ENCODE measurements at places on chromosomes 1 and 21. TPM values are rescaled to one million over a fixed set of nuclear protein-coding genes. Genes with fewer than 3 reads are reported as not detected.

Gene KCNK1
- 10.3 TPM for total RNA-seq

Gene S100A7
- not detected for total RNA-seq

DNA sequence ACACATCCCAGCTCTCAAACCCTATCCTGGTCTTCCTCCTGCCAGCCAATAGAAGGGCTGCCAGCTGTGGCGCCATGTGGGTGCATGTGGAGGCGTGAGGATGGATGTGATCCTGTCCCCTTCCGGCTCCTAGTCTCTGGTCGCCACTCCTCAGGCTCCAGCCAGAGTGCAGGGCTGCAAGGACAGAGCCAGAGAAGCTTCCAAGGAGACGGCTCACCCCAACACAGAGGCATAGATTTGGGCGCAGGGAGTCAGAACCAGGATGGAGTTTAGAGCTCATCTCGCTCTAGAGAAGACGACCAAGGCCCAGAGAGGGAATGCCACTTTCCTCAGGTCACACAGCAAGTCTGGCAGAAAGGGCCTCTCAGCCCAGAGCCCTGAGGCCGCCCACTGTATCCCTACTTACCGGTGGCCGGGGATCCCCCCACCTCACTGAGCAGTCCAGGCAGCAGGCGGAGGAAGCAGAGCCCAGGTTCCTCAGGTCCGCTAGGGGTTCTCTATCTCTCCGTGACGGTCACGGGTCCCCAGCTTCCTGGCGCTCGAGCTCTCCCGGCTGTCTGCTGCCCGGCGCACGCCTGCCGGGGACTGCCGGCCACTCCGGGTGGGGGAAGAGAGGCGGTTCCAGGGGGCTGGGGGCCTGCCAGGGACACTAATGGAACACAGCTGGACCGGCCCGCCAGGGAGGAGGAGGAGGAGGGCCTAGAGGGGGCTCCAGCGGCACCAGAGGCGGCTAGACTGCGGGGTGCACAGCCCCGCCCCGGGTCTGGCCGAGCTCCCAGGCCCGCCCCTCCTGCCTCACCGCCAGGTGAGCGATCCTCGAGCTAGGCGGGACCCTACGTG lies at the start of gene COL16A1:
Gene COL16A1, minus strand, starts transcription at position 587 of the 840 bp plus-strand sequence. CDS start 1,824 bp downstream, outside the sequence.
- DNase-seq: peak; percentile 88

DNA sequence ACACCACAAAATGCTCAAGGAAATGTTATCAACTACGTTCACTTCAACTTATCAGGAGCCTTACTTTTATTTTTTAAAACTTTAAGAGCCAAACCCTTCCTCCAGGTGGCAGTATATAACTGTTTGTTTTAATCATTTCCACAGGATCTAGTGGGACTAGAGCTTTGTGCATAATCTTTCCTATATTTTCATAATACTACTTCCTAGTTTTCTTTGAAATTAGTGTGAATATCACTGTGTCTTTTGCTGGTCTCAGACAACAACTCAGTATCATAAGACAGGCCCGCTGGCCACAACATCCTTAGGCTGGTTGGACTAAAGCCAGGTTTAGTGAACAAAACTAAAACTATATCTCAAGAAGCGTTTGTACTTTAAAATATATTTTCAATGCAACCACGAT lies 145.5 kb downstream of the TIAM1 start:
- DNase-seq: no peak

Gene MAN1C1
- 16.7 TPM for total RNA-seq

Gene SPRR1A
- not detected for total RNA-seq

GRCh38 chr21:25402134-25402961 lies 204.9 kb downstream of the MRPL39 start:
- no peak for DNase-seq

Gene NBPF11
- total RNA-seq: 3.0 TPM

- DNase-seq: peak; percentile 33
These were observed 237.8 kb downstream of the TRABD2B start for GRCh38 chr1:47759251-47759935.

DNA sequence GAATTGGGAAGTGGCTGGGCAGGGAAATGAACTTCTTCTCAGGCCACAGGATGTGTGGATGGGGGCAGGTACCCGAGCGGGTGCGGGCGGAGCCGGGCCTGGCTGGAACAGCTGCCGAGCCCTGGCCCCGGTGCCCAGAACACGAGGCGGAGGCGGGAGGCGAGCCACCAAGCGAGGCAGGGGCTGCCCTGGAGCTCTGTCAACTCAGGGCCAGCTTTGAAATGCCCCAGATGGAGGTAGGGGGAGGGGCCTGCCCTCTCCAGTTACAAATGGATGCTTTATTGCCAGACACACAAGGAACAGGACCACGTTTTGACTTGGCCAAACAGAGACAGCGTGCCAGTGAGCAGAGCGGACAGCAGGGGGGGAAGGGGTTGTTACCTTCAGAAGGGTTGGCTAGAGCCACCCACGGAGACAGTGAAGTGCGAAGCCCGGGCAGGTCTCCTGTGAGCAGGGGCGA lies 240.4 kb downstream of the SDCCAG8 start:
- no peak for DNase-seq

GRCh38 chr1:57420981-57421785 lies 2.7 kb downstream of the DAB1 start:
- no peak for DNase-seq
